ENCODE measurements at places on chromosomes 5 and 9.

GRCh38 chr5:150608991-150609390 is 31.5 kb upstream of the SYNPO start:
- no peak for DNase-seq

GRCh38 chr5:114265432-114266060 is 96.3 kb upstream of the KCNN2 start:
- no peak for DNase-seq

DNA sequence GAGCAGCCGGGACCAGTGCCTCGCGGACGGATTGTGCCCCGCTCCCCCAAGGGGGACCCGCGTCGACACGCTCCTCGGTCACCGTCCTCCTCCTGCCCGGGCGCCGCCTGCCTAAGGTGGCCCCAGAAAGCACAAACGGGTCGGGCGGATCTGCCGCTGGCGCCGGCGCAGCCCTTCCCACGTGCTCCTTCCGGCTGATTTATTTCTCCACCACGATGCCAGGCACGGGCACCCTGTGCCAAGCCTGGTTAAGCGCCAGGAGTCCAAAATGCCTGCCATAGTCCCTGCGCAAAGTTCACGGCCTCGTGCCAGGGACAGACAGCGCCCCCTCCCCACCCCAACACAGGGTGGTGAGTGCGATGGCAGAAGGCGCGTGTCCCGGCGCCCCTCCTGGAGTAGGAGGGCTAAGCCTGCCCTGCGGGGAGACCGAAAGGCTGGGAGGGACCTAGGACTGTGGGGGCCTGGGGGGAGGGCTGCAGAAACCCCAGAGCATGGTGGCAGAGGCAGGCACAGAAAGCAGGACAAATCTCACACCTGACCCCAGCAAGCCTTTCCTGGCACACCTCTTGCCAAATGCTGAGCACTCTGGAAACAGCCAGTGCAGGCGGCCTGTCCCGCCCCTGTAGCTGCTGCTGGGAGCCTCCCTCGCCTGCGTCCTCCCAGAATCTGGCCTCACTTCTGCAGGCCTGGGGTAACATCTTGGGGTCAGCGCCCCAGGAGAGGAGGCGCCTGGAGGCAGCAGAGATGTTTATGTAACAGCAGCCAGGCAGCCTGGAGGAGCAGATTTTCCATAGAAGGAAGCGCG is 1.1 kb upstream of the NOTCH1 start:
- peak; percentile 44 for DNase-seq

DNA sequence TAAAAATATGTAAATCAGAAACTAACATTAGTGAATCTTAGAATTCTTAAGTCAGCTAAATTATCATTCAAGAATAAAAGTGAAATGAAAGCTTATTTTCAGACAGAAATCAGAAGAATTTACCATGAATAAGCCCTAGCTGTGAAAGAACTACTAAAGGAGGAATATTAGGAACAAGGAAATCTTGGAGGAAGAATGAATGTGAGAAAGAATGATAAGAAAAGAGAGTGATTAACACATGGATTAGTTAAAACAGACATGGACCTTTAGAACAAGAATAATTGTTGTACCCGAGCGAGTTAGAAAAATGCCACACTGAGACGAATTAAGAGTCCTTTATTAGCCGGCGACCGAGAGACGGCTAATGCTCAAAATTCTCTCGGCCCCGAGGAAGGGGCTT is 24.1 kb upstream of the RHOBTB3 start:
- no peak for DNase-seq

- DNase-seq = peak; percentile 61
These were observed 25.8 kb upstream of the HSD17B3 start for GRCh38 chr9:96327694-96328352.

DNA sequence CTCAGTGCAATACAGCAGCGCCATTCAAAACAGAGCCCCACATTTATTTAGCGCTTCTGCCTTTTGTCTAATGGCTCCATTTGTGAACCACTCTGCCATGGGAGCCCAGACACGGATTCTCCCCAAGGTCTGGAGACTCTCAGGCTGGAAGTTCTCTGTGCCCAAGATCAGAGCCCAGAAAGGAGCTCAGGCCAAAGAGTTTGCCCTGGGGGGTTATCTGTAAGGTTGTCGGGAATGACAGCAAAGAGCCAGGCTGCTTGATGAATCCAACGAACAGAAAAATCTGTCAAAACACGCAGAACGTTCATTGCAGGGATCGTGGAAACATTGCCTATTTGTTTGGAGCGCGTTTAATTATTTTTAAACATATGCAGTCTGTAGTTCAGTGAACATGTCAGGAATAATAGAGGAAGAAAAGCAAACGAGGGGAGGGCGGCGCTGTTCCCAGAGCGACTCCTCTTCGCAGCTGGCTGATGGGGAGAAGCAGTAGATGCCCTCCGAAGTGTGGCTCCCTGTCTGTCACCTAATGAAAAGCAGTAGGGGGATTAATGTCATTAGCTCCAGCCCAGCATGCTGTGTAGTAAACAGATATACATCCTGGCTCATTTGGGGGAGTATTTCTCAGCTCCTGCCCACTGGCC is 464.9 kb upstream of the MPDZ start:
- no peak for DNase-seq

- no peak for DNase-seq
These were observed 3.0 kb downstream of the HARS2 start for GRCh38 chr5:140694276-140694675.

Data from inflammatory macrophage treated with lipopolysaccharide for 4 hours (primary cell).